ENCODE measurements at places on chromosomes 5 and 9.

DNA sequence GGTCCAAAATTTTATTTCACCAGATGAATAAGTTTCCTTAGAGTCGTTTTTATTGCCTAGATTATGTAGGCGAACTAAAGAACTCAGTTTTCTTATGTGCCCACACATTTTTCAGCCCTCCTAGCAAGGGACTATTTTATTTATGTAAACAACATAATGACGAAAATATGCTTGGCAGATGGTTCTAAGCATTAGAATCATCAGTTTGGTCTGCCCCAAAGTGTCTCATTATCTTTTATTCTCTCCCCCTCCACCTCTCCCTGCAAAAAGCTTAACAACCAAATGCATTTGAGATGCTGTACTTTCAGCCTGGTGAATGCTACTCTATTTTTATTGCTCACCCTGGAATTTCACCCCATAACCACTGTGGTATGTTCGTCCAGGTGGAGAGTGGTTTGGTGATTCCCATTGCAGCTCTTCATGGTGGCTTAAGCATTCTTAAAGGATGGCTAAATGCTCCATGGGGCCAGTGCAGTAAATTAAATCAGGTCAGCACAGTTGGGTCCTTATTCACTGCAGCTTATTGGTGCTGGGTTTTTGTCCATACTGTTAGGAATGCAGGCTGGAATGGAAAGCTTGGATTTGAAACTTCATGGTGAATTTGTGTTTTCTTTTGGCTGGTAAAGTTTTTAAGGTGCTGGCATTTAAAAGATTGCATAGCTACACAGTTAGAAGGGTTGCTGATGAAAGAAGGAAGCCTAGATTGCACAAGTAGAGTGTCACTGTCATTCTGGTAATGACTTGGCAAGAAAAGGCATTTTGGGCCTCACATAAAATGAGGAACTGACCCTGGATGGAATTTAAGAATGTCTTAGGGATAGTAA is 39.2 kb downstream of the TLE4 start:
- DNase-seq: no peak

- no peak for DNase-seq
These were observed 5.6 kb upstream of the ANKRD18A start for GRCh38 chr9:38626006-38626405.

GRCh38 chr9:91253488-91253887 is 108.2 kb downstream of the AUH start:
- DNase-seq: peak; percentile 54

- DNase-seq: no peak
These were observed 2.1 kb downstream of the CFAP77 start for GRCh38 chr9:132412089-132412488.

DNA sequence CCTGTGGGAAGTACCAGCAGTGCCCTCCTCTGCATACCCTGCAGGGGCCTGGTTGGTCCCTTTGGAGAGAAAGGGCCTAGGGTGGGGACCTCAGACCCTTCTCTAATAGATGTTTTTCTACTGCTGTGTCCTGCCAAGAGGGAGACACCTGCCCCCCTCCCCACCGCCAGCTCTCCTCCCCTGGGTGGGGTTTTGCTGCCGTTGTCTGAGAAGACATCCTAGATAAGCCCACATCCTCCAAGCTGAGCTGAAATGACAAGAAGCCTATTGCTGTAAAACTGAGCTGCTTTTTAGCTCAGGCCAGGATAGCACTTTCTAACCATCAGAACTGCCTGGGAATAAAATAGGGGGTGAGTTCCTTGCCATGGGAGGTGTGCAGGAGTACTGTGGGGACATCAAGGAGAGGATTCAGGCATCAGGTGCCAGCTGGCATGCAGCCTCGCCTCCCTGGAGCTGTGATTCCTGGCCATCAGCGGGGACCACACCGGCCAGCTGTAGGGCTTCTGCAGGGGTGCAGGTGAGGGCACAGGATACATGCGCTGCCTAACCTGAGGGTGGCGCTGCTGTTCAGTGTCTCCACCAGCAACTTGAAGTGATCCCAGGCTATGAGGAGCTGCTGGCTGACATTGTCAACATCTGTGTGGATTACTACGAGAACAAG is 37.9 kb downstream of the CYFIP2 start:
- DNase-seq: no peak

DNA sequence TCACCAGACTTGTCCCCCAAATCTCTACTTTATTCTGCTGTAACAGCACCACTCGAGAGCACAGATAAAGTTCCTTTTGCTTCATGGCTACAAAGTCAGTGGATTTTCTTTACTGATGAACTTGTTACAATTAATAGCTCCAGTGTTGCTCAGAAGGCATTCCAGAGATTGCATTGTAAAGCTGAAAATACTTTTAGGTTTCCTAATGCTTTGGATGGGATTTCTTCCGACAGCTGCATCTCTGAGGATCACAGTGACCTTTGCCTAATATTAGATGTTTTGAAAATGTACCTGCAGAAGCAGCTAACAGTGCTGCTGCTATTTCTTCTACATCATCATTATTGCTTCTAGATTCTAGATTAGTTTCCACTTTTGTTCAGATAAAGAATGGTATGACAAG is 58.8 kb upstream of the TMEM171 start:
- no peak for DNase-seq

- no peak for DNase-seq
These were observed 137.1 kb upstream of the ZNF366 start for GRCh38 chr5:72644296-72644695.

GRCh38 chr5:45417285-45417998 is 278.7 kb downstream of the HCN1 start:
- peak; percentile 24 for DNase-seq

- no peak for DNase-seq
These were observed 474.1 kb downstream of the BNC2 start for GRCh38 chr9:16396389-16396788.

GRCh38 chr9:130288393-130288792 is 22.8 kb downstream of the HMCN2 start:
- no peak for DNase-seq

DNA sequence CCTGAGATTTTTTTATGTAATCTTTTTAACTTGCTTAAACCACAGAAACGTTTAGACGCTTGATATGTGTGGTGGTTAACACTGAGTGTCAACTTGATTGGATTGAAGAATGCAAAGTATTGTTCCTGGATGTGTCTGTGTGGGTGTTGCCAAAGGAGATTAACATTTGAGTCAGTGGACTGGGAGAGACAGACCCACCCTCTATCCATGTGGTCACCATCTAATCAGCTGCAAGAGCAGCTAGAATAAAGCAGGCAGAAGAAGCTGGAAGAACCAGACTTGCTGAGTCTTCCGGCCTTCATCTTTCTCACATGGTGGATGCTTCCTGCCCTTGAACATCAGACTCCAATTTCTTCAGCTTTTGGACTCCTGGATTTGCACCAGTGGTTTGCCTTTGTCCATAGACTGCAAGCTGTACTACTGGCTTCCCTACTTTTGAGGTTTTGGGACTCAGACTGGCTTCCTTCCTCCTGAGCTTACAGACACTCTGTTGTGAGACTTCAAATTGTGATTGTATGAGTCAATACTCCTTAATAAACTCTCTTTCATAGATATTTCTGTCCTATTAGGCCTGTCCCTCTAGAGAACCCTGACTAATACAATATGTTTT is 816.0 kb upstream of the CDH9 start:
- no peak for DNase-seq

GRCh38 chr5:82277613-82277986 is 554 bp downstream of the RPS23 start:
- DNase-seq: no peak

GRCh38 chr9:11023201-11023600 is 410.4 kb upstream of the PTPRD start:
- no peak for DNase-seq

- DNase-seq: no peak
These were observed 32.4 kb downstream of the CEP72 start for GRCh38 chr5:644509-644908.

DNA sequence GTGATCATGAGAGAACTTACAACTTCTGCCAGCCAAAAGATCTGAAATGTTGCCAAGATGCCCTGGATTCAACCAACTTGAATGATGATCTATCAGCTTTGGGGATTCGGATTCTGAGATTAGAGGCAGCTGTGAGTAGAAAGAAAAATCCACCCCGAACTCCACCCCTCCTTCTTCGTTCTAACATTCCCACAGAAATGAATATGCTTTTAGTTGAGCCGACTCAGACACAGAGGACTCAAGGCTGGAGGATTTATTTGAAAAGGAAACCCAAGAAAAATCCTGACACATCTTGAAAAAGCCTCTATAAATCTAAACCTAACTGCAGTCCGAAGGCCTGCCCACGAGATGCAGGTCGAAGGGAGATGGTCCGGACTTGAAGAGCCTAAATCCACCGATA is 275.0 kb downstream of the GAS1 start:
- no peak for DNase-seq

- DNase-seq: no peak
These were observed 83.5 kb downstream of the C9orf152 start for GRCh38 chr9:110124439-110124838.

GRCh38 chr5:3639175-3639574 is 43.5 kb downstream of the IRX1 start:
- DNase-seq: no peak

DNA sequence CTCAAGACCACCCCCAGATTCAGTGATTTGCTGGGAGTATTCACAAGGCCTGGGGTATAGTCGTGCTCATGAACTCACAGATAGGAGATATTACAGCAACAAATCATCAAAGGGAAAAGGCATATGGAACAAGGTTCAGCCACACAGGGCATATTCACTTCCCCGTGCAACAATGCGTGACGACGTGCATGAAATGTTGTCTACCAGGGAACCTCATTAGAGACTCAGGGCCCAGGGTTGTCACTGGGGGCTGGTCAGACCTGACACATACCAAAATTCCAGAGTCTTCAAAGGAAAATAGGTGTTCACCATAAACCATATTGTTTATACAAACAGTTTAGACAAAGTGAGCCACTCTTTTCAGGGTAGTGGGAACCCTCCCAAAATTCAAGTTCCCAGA is 212.4 kb downstream of the RFK start:
- no peak for DNase-seq

- DNase-seq: no peak
These were observed 497.4 kb downstream of the ENC1 start for GRCh38 chr5:74143151-74143550.

- DNase-seq: no peak
These were observed 374.8 kb downstream of the NFIB start for GRCh38 chr9:13939134-13939533.

GRCh38 chr9:125767349-125767748 is 20.2 kb downstream of the PBX3 start:
- no peak for DNase-seq

DNA sequence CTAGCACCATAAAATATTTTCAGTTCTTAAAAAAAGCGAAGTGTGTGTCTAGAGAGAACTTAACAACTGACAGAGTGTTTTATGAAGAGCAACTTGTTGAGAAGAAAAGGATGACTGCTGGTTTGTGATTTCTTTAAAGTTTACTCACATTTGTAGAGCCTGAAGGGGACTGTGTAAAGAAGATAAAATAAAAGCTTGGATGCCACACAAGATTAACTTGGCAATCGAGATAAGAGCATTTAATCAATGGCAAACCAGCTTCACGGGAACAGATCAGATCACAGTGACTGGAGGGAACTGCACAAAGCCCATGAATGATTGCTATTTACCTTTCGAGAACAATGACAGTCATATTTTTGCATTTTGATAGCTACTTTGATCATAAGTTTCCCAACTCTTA is 2013.1 kb upstream of the CDH9 start:
- DNase-seq: no peak
